ENCODE measurements at places on chromosomes 5 and 9.

- peak; percentile 87 for DNase-seq
These were observed 14.1 kb upstream of the STRBP start for GRCh38 chr9:123282362-123283047.

DNA sequence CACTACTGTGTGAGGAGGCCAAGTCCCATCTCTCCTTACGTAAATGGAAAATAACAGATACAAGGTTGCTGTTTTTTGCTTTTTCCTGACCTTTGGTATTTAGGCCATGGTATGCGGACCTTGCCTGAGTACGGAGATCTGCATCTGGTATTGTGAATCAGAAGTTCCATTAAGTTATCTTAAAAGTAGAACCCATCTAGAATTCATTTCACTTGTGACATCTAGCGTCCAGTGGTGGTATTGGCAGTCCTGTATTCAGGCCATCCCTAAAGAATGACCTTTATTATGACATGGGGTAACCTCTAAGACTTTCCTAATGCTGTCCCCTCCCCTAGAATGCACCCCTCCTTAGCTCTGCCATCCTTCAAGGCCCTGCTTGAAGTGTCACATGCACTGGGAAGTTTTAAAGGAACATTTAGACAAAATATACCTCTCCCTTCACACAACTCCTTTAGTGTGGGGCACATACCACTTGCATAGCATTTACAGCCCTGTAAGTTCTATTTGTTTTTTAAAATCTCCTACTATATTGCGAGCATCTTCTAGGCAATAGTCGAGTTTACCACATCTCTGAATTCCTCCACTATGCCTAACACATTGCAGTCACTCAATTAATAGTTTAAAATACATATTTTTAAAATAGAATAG lies 1.9 kb upstream of the SPDL1 start:
- no peak for DNase-seq

GRCh38 chr5:62149879-62150278 lies 156.1 kb upstream of the KIF2A start:
- no peak for DNase-seq

DNA sequence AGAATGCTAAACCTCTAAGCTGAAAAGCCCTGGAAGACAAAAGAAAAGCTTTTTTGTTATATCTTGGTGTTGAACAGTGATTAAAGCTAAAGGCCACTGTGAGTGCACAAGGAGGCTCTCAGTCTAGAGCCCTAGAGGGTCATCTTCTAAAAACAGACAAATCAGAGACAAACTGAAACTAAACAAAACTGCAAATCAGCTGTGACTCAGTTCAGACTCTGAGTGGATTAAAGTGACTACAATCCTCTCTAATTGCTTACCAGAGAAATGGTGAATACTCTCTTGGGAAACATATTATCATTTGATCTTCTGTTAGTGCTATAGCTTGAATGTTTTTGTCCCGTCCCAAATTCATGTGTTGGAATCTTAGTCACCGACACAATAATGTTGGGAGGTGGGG lies 491.9 kb downstream of the CDH18 start:
- no peak for DNase-seq

GRCh38 chr9:37221489-37222106 lies 101.2 kb downstream of the ZCCHC7 start:
- DNase-seq, result no peak

- DNase-seq, result no peak
These were observed 4.9 kb downstream of the AK6 start for GRCh38 chr5:69364414-69364813.

GRCh38 chr9:124183772-124184171 lies 74.0 kb upstream of the NEK6 start:
- DNase-seq, result no peak

DNA sequence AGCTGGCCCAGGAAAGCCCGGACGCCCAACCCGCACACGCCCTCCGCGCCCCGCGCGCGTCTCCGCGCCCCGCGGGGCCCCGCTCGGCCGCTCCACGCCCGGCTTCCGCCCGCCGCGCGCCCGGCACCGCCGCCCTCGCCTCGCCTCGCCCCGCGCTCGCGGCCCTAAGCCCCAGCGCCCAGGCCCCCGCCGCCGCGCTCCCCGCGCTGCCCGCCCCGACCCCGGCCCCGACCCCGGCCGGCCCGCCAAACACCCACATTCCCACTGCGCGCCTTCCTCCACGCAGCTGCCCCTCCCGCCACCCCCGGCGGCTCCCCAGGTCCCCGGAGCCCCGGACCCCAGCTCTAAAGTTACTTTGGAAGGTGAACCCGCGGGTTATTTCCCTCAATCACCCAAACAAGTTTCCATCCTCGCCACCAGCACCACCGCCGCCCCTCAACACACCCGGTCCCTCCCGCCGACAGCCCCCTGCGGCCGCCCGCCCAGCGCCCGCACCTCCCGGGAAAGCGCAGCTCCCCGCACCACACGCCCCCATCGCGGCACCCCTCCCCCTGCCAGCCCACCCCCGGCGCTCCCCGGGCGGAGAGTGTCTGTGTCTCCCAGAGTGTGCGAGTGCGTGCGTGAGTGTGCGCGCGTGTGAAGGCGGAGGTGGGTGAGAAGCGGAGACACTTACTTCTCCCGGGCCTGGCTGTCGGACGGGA lies 439 bp downstream of the SSBP2 start:
- peak; percentile 75 for DNase-seq

GRCh38 chr5:62093976-62094375 lies 212.0 kb upstream of the KIF2A start:
- no peak for DNase-seq

DNA sequence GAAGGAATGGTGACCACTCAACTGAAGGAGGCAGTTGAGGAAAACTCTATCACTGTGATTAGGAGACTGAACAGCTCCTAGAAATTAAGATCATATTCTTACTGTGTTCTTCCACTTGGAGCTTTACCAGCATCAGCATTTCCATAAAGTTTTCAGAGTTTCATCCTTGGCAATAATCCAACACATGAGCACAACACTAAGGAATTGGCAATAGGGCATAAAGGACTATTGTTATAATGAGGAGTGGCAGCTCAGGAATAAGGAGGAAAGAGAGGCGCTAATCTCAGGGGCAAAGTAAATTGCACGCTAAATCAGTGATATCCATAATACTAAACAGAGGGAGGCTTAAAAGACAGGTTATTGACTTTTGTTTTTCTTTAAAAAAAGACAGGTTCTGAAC lies 338.9 kb downstream of the EFNA5 start:
- DNase-seq, result no peak

- no peak for DNase-seq
These were observed 119.9 kb downstream of the PAX5 start for GRCh38 chr9:36914212-36914577.

DNA sequence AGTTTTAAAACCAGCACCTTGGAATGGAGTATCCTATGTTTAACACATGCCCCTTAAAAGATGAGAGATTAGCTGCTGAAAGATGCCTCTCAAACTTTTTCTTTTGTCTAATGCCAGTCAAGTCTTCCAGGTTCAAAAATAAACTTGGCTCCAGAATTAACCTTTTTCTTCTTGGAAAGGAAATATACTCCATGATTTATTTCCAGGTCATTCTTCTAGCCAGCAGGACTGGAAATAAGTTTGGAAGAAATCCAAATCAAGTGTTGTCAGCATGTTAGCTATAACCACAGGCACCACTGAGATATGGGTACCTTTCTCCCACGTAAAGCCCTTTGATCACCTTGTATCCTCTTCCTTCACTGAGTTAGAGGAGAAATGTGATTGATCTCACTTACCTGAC lies 56.1 kb downstream of the NLN start:
- no peak for DNase-seq

DNA sequence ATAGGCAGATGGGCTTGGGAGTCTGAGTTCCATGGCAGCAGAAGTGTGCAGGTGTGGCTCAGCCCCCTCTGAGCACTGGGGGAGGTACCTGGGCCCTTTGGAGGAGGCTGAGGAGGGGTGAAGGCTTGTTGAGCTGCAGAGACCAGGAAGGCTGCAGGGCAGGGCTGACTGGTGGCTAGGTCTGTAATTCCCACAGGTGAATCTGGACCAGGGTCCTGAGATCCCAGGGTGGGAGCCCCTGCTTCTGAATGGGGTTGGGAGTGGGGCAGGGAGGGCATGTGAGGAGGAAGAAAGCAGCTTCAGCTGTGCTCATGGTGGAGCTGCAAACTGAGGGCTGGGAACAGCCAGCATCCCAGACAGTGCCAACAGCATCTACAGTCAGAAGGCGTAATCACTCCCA lies 111.1 kb downstream of the CACNA1B start:
- DNase-seq, result peak; percentile 57

GRCh38 chr5:57551251-57551650 lies 68.6 kb upstream of the ACTBL2 start:
- no peak for DNase-seq

- no peak for DNase-seq
These were observed 8.8 kb downstream of the FAM200C start for GRCh38 chr5:160390787-160391696.

GRCh38 chr9:33248606-33249005 lies 8.6 kb downstream of the SPINK4 start:
- peak; percentile 39 for DNase-seq

DNA sequence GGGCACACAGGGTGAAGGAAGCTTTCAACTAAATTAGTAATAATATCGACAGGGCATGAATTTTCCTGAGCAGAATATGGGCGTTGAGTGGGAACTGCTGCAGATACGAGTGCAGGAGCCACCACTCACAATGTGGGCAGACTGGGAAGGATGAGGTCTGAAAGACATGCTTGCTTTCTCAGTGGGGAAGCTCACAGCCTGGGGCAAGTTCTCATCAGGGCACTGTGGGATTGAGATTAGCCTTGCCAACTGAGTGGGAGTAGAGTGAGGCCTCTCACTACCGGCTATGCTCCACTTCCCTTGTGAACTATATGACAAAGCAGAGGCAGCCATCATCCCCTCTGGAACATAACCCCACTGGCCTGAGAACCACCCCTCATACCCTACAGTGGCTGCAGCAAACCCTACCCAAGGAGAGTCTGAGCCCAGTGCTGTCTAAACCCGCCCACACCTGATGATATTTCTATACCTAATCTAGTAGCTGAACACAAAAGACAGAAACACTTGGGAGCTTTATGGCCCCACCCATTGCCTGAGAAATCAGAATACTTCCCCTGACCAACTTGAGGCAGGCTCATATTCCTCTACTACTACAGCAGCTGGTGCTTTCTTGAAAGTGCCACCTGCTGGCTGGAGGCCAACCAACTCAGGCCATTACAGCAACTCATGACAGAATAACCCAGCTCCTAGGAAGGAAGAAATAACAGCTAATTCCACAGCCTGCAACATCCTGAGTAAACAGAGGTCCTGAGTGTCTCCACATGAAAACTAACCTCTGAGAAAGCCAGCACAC lies 173.7 kb upstream of the SPEF2 start:
- DNase-seq, result no peak

- DNase-seq, result no peak
These were observed 17.4 kb downstream of the SEC61B start for GRCh38 chr9:99239341-99240060.

DNA sequence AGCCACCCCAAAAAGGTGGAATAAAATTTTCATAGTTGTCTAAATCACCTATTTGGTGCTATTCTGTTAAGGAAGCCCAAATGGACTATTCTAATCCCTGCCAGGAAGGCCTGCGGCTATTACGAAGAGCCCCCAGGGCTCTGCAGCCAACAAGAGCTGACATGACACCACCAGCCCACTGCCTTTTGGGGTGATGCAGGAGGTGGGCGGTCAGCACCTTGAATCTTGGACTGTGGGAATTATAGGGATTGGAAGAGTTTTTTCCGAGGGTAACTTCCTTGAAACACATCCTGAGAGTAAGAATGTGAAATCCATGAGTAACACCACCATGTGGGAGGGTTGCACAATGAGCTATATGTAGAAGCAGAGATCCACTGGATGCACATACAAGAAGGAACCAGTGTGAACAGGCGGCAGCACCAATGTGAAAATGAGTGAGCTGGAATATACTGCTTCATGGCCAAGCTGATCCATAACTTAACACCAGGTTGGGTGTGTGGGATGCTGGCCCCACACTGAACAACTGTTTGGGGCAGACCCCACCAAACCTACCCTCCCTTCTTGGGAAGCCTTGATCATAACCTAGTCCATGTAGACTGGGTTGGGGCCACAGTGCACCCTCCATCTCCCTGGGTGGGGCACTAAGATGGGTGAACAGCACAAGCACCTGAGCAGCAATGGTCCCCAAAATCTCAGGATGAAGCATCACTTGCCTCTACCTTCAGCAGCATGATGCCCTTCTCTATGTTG lies 239.0 kb downstream of the FSTL4 start:
- no peak for DNase-seq

DNA sequence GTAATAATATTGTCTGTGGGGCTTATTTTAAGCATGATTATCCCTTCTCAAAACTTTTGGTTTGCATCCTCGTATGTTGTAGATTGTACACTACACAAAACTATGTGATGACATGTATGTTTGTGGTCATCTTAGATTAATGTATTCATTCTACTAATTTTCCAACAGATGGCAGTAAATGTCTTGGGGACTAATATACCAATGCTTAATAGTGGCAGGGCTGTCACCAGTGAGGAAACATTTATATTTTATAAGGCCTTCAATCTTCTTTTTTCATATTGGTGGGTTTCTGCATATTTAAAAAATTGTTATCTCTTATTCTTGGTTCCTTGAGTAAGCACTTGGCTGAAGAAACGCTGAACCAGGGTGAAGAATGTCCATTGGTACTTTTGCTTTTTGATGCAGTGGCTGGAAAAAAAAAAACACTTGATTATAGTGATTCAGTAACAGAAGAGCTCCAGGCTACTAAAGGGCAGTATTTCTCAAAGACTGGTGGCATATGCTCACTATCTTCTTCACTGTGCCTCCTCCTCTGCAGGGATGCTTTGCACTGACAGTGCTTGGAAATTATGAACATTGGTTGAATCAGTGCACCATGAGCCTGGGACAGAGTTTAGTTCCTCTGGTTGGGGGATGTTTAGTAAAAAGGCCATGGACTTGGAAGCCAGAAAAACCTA lies 530.3 kb downstream of the RASEF start:
- DNase-seq, result no peak

GRCh38 chr5:68054638-68055037 lies 160.9 kb upstream of the PIK3R1 start:
- no peak for DNase-seq

DNA sequence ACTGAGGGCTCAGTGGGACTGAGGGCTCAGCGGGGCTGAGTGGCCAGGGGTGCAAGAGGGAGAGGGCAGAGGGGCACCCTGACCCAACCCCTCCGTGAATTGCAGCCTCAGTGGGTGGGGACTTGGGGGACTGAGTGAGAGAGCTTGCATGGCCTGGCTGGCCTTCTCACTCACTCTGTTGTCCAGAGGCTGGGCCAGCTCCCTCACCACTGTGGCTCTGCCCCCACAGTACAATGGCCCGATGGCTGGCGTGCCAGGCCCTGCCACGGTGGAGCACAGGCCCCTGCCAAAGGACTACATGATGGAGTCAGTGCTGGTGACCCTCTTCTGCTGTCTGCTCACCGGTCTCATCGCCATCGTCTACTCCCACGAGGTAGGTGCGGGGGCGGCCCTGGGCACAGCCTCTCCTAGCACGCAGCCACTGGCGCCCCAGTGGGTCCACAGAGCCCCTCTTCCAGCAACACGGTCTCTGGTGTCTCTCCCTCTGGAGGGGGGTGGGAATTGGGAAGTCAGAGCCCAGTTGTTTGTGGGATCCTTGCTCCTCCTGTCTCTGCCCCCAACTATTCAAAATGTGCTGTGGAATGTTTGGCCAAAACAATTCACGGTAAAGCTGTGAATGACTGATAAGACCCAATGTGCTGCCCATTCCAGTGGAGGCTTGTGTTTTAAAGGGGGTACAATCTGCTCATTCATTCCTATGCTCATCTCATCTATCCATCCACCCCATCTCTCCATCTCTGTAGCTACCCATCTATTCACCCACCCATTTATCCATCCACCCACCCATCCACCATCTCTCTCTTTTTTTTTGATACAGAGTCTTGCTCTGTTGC lies 10.7 kb downstream of the PRRT1B start:
- no peak for DNase-seq

GRCh38 chr9:122394265-122395125 lies 23.7 kb downstream of the PTGS1 start:
- DNase-seq, result no peak

GRCh38 chr5:135185481-135186065 lies 151.5 kb upstream of the PITX1 start:
- no peak for DNase-seq
